Stimulated activated CD4-positive, alpha-beta T cell treated with anti-CD3 and anti-CD28 coated beads, Interleukin-2, amount 100 ng/mL, for 4 hours (primary cell): ENCODE measurements at places on chromosomes 2 and 18.

DNA sequence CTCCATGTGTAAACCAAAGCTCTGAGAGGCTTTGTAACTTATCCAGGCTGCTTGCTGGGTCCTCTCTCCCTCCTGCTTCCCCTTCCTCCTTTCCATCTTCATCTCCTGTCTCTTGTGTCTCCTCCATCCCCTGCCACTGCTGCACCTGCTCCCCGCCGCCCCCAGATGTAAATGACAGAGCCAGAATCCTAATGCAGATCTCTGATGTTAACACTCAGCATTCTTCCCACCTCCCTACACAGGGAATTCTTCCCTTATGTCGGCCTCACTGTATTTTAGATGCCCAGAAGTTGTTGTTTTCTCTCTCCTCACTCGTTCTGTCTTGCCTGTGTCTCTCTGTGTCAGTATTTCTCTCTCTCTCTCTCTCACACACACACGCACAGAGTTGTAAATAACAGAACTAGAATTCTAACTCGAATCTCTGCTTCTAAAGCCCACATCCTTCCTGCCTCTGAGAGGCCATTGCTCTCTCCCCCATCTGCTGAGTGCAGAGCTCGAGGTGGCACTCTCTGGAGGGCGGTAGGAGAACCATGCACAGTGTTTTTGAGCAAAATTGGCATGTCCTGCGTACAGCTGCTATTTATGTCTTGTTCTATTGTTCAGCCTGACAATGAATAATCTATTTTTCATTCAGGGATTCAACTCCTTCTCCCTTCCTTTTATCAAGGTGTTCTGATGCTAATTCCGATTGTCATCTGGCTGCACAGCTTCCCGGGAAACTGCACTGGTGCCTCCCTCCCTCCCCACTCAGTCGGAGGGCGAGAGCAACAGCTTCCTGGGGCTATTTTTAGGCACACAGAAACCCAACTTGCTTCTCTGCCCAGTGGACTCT, 219.9 kb downstream of the SH3RF3 start:
- DNase-seq = no peak

- DNase-seq = no peak
Measured at GRCh38 chr2:128599700-128600099, 281.0 kb upstream of the HS6ST1 start.

GRCh38 chr2:60976875-60977561, 40.5 kb upstream of the PEX13 start:
- DNase-seq = no peak

DNA sequence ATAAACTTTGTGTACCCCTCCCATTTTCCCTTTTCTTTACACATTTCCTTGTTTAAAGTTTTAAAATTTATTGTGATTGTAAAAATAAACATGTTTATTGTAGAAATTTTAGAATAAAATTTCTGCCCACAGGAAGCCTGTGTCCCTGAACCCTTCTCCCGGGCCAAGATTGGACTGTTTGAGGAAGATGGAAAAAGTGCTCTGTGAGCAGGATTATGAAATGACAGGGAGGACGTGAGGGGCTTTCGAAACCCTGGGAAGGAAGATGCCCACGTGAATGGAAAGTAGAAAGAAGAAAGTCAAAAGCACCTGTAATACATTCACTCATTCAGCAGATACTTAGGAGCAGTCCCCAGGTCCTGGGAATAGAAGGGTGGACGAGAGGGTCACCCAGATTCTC, 25.4 kb upstream of the ATOH8 start:
- DNase-seq = no peak

DNA sequence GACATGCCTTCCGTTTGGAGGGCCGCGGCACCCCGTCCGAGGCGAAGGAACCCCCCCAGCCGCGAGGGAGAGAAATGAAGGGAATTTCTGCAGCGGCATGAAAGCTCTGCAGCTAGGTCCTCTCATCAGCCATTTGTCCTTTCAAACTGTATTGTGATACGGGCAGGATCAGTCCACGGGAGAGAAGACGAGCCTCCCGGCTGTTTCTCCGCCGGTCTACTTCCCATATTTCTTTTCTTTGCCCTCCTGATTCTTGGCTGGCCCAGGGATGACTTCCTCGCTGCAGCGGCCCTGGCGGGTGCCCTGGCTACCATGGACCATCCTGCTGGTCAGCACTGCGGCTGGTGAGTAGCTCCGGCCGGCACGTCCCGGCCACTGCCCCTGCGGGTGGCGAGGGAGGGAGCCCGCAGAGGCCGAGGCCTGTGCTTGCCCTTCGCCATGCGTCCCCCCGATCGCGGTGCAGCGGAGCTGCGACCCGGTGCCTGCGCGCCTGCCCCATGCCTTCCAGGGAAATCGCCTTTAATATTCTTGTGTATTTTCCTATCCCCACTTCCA, 1.2 kb downstream of the BMPR2 start:
- DNase-seq = no peak

DNA sequence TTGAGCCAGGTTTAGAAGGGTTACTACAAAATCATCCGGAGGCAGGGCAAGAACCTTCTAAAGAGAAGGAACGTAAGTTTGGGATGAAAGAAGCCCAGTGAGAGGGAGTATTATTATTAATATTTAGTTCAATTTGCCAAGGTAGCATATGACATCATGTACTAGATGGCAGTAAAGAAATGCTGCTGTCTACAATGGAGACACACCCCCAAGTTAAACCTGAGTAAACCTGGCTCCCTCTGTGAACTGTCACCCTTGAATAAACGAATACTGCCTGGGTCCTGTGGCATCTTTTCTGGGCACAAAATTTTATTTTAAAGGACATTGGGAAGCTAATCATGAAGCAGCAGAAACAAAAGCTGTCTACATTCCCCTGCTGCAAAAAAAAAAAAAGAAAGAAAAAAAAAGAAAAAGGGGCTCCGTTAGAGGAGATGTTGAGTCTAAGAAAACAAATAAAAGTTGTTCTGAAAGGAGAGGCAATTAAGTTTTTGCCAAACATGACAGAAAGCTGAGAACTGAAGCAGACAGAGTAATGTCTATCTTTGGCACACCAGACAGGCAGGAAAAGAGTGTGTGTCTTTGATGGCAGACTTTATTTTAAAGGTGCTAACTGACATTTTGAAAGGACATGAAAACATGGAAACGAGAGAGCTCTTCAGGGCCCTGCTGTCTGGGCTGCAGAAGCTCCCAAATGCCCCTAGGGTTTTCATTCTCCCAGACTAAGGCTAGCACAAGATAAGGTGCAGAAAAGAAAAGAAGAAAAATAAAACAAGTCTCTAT, 557.7 kb upstream of the CHAC2 start:
- no peak for DNase-seq

GRCh38 chr2:148031152-148031551, 10.3 kb downstream of the MBD5 start:
- DNase-seq = no peak

DNA sequence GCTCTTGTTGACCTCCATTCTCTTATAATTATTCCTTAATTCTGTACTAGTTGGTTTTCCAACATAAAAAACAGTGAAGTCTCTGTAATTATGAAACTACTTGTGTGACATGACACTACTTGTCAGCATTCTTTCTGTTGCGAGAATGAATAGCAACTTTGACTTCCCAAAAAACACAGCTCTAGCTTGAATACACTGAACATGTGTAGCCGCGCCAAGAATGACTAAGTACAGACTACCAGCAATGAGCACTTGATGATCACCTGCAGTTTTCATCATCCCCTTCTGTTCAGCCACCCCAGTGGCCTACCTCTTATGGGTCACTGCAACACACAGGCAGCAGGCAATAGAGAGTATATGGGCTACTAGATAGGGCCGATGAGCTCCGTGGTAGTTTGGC, 229.3 kb downstream of the TGIF1 start:
- no peak for DNase-seq

GRCh38 chr2:116499389-116499788, 1315.1 kb upstream of the DDX18 start:
- no peak for DNase-seq

DNA sequence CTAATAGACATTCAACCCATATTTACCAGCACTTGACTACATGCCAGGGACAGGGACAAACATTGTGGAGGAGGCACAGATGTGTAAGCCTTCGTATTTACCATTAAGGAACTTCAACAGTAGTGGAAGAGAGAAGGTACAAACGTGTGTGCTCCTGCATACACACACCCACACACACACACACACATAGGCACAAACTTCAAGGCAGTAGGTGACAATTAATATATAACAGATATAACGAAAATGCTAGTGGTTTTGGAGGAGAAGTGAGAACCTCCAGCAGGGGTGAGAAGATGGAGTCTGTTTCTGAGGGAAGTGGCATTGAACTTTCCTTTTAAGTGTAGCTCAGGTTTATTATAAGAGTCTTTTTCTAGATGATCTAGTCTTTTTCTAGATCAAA, 231.1 kb downstream of the SETBP1 start:
- no peak for DNase-seq

DNA sequence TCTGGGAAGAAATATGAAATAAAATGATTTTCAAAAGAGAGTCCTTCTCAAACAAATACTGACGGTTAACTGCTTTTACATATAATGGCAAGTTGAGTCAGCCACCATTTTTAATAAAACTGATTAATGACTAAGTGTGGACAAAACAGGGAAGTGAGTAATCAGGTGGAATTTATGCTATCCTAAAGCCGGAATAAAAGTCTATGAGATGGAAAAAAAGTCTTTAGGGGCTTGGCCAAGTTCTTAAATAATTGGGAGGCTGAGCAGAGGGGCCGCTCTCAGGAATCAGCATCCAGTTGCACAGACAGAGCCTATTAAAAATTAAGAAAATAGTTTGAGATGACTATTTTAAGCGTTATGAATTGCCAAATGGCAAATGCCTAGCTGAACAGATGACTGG, 58.6 kb upstream of the AFF3 start:
- no peak for DNase-seq

- no peak for DNase-seq
Measured at GRCh38 chr2:8857709-8858108, 20.3 kb upstream of the KIDINS220 start.

- no peak for DNase-seq
Measured at GRCh38 chr2:16899958-16900357, 234.3 kb upstream of the CYRIA start.

- peak; percentile 94 for DNase-seq
Measured at GRCh38 chr2:191020221-191020741, 6.3 kb upstream of the STAT1 start.

DNA sequence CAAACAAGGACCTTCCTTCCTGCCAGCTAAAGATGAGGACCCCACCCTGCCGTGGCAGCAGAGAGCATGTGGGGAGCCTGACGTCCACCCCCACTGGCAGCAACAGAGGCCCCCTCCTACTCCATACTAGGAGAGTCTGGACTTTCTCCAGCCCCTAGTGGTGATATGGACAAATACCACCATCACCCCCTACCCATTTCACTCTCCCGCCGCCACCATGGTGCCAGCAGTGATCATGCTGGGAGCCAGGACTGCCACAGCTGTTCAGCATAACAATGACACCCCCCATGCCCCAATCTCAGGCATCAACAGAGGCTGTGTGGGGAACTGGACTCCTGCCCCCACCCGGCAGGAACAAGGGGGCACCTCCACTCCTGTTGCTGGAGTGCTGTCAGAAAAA, 42.7 kb upstream of the ATP9B start:
- DNase-seq = no peak

DNA sequence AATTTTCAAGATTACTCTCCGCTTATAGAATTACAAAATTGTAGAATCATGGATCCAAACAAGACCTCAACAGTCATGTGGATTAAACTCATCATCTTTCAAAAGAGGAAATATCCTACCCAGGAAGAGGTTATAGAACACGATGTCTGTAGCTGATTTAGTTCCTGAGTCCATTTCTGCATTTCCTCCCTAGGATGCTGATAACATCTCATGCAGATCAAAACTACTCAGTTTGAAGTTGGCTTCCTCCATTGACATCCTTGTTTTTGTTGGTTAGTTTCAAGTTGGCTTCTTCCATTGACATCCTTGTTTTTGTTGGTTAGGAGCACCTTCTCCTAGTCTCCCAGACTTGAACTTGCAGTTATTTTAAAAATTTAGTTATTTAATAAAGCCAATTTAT, 147.5 kb downstream of the PARD3B start:
- DNase-seq = no peak

GRCh38 chr2:65579506-65580235, 147.3 kb upstream of the SPRED2 start:
- no peak for DNase-seq

DNA sequence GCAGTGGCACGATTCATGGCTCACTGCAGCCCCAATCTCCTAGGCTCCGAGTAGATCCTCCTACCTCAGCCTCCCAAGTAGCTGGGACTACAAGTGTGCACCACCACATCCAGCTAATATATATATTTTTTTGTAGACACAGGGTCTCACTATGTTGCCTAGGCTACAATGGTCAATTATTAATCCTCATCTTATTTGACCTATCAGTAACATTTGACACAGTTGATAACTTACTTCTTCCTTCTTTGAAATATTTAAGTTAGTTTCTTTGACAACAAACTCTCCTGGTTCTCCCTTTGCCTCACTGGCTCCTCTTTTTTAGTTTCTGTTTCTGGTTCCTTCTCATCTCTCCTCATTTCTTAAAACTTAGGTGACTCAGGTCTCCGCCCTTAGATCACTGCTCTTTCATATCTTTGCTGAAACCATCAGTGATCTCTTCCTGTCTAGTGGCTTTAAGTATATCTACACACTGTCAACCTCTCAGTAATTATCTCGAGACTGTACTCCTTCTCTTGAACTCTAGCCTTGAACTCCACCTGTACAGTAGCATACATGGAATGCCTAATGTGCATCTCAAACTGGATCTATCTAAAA, 11.5 kb downstream of the PGAP1 start:
- DNase-seq = peak; percentile 33

- no peak for DNase-seq
Measured at GRCh38 chr2:42602218-42602875, 33.9 kb downstream of the MTA3 start.

- DNase-seq = no peak
Measured at GRCh38 chr2:67923696-67924095, 139.1 kb downstream of the C1D start.

DNA sequence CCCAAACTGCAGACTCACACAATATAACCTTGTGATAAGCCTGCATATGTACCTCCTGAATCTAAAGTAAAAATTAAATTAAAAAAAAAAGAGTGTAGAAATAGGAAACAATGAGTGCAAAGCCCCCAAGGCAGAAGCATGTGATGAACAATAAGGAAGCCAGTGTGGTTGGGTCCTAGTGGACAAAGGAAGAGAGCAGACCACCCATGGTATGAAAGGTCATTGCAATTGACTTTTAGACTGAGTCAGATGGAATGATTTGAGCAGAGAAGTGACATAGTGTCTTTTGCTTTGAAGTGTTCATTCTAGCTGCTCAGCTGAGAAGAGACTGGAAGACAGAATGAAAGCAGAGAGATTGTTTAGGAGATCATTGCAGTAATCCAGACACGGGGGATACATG, 417.1 kb downstream of the RAD51AP2 start:
- no peak for DNase-seq

DNA sequence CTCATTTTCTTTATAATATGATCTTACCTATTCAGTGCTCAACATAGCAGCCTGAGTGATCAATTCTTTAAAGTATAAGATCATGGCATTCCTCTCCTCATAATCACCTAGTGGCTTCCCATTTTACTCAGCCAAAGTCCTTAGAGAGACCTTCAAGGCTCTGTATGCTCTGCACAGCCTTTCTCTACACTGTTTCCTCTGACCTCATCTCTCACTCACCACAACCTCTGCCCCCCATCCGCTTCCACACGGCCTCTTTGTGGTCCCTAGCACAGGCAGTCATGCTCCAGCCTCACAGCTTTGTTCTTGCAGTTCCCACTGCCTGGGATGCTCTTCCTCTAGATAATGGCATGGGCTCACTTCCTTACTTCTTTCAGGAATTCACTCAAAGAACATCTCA, 109.2 kb downstream of the HIBCH start:
- DNase-seq = no peak
